COLO829 (cell line): ENCODE measurements at places on chromosomes 11 and 22.
A peak's percentile ranks its signal among the peaks of the same experiment; 100 is the strongest.

GRCh38 chr11:6397636-6398035, 7.4 kb downstream of the SMPD1 start:
- DNase-seq = no peak

- no peak for DNase-seq
Observed at GRCh38 chr11:26865703-26866102, 128.2 kb upstream of the FIBIN start.

DNA sequence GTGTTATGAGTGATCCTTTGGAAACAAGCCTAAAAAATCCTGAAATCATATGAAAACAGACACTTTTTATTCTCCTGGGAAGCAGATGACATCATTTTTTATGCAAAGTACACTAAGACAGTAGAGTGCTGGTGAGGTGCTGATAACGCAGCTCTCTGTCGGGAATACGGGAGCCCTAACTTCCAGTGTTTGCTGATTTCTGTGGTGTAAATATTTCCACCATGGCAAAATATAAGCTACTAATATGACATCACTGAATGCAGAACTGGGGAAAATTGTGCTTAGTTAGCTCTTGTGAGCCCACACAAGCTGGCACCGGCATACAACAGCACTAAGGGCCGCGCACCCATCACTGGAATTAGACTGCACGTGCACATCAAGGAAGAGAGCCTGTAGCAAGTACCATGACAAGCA, 82.6 kb downstream of the FAM76B start:
- no peak for DNase-seq

- no peak for DNase-seq
Observed at GRCh38 chr11:6312106-6312505, 8.2 kb downstream of the CAVIN3 start.

GRCh38 chr22:49392841-49393510, 434.7 kb downstream of the BRD1 start:
- DNase-seq = no peak

- DNase-seq = peak; percentile 89
Observed at GRCh38 chr22:32204856-32205722, at the start of gene RFPL2. Gene RFPL2, minus strand, starts transcription at chr22:32205073. Its CDS starts 2,622 bp downstream, at chr22:32202451.

- DNase-seq = no peak
Observed at GRCh38 chr11:64015935-64016845, 19.5 kb upstream of the FLRT1 start.

- no peak for DNase-seq
Observed at GRCh38 chr11:32830413-32830738, 649 bp downstream of the PRRG4 start.

GRCh38 chr22:46056546-46057245, 79.7 kb upstream of the WNT7B start:
- DNase-seq = no peak

- no peak for DNase-seq
Observed at GRCh38 chr11:100878474-100878873, 191.4 kb downstream of the ARHGAP42 start.

DNA sequence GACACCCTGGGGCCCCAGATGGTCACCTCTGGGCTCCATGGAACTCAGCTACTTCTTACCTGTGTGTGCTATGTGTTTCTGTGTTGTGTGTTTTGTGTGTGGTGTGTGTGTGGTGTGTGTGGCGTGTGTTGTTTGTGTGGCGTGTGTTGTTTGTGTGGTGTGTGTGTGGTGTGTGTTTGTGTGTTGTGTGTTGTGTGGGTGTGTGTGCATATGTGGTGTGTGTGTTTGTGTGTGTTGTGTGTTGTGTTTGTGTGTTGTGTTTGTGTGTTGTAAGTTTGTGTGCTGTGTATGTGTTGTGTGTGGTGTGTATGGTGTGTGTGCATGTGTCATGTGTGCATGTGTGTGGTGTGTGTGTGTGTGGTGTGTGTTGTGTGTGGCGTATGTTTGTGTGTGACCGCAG, 3.8 kb upstream of the WNT7B start:
- no peak for DNase-seq

DNA sequence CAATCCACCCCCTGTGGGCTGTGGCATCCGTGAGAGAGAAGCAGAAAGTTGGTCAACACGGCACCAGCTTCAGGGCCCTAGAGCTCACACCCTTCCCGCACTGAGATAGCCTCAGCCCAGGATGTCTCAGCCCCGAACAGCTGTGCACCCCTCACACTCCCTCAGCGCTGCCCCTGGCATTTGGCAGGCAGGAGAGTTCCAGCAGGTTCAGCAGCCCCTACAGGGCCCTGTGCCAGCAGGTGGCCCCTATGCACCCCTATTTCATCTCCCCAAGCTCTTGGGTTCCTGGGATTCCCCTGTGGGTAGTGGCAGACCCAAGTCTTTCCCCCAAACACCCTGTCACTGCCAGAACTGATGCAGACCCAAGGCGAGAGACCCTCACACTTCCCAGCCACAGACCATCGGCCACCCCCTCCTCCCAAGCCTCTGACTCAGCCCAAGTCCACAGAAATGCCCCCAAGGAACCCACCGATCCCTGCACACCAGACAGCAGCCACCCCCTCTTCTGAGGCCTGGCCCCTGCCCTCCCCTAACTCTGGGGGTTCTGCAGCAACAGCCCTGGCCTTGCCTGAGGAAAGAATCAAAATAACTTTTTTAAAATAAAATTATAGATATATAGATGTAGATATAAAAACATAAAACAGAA, 183.6 kb downstream of the IGLL1 start:
- no peak for DNase-seq

DNA sequence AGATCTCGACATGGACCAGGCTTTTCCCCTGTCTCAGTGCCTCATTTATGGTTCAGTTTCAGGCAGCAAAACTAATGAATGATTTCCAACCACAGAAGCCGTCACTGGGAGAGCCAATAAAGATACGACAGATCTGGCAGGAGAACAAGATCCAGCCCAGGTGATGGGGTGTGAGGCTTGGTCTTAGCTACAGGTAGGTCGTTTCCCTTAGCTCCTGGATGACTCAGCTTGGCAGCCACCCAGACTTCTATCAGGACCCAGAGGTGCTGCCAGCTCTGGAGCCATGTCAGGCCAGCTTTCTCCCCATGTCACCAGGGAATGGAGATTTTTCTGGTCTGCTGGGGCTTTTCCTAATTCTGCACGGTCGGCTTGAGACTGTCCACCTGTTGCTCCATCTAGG, 36.3 kb upstream of the APOBEC3A start:
- no peak for DNase-seq

DNA sequence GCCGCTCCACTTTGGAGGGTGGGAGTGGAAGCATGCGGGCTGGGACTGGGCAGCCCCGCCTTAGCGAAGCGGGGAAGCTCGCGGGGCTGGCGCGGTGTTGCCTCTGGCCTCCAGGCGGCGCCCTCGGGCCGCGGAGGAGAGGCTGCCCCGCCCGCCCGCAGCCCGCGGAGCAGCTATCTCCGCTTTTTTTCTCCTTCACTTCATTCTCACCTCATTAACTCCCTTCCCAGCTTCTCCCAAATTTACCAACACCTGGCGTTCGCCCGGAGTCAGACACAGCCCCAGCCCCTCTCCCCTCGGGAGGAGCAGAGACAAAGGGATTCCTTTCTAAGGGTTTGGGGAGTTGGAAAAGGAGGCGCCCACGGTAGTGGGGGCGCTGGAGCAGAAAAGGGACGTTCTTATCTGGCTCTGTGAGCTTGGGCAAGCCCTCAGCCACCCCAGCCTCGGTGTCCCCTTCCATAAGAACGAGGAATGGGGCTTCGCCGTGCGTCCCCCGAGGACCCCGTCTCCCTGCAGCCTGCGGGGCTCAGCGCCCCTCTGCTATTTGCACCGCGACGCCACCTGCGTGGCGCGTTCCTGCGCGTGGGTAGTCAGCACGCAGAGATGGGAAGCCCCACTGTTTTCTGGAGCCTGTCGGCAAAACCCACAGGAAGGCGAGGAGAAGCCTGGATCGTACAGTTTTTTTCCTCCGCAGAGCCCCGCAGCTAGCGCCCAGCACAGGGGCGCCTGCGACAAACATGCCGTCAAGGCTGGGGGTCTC, 1.5 kb upstream of the WNT11 start:
- peak; percentile 77 for DNase-seq

GRCh38 chr22:45922256-45922655, 54.7 kb downstream of the WNT7B start:
- DNase-seq = no peak

DNA sequence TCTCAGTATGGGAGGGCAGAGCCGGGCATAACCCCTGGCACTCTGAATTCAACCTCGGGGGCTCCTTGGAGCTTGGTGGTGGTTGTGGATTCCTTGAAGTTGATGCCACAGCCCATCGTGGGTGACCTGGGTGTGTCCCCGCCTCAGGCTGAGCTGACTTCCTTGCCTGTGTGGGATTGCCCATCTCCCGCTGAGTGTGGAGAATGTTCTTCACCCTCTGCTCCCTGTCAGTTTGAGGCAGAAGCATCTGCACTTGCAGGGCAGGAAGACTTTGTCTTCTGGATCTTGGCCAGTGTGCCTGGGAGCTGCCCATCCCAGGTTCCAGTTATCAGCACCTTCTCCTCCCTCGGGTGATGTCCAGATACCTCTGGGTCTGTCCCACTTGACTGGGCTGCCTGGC, 25.3 kb downstream of the CD82 start:
- DNase-seq = no peak

DNA sequence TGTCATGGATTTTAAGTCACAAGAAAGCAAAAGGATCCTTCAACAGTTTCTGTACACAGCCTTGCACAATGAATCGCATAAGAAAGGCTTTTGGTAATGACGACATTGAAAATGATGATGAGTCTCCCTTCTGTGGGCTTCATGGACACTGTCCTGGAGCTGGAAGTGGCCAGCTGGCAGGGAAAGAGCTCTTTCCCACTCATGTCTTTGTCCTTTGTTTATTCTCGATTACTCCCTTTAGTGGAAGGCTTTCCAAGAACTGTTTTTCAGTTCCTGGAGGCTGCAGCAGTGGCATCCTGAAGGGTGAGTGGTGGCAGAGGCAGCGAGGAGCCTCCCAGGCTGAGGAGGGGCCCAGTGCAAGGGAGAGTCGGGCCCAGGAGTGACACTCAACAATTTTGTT, 505.2 kb downstream of the NTM start:
- no peak for DNase-seq

DNA sequence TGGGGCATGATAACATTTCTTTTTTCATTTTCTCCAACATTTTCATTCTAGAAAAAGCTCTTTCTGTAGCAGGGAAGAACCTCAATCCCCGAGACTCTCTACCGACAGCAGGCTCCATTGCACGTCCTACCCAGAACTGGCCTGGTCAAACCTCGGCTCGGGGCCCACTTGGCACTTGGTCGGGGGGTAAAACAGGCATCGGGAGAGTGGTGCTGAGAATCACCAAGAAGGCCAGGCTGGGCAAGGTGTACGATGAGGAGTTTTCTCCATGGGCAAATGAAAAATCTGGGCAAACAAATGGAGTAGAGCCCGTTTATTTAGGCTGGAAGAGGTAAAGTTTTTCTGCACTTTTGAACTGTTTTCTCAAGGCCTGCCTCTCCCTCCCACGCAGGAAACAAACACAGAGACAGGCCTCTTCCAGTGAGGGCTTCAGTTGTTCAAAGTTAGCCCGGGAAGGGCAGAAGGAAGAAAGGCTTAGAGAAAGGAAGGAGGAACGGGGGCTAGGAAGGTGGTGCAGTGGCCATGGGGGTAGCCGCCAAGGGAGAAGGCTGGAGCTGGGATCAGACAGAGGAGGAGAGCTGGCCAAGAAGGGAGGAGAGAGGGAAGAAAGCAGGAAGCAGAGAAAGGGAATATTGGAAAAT, 87.6 kb downstream of the ETS1 start:
- DNase-seq = no peak

GRCh38 chr22:22550789-22551434, 8.2 kb downstream of the PRAME start:
- no peak for DNase-seq

- DNase-seq = no peak
Observed at GRCh38 chr11:77502346-77502905, 28.5 kb upstream of the PAK1 start.

- no peak for DNase-seq
Observed at GRCh38 chr11:128621601-128622501, 34.5 kb upstream of the ETS1 start.

DNA sequence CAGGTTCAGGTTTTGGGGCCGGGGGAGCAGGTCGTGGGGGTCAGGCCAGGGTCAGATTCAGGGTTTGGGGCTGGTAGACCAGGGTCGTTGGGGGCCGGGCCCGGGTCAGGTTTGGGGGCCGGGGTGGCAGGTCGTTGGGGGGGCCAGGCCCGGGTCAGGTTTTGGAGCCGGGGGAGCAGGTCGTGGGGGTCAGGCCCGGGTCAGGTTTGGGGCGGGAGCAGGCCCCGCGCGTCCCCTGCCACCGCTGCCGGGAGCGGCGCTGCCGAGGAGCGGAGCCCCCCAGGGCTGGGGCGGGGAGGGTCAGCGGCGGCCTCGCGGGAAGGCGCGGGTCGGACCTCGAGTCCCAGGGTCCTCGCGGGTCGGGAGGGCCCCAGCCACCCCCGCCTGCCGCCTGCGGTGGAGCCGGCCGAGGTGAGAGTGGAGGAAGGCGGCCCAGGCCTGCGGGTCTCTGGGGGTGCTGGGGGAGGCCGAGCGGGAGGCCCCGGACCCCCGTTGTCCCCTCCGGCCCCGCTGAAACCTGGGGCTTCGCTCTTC, 535 bp downstream of the TRABD start:
- DNase-seq = no peak

GRCh38 chr11:77173494-77173893, 45.4 kb downstream of the MYO7A start:
- no peak for DNase-seq

DNA sequence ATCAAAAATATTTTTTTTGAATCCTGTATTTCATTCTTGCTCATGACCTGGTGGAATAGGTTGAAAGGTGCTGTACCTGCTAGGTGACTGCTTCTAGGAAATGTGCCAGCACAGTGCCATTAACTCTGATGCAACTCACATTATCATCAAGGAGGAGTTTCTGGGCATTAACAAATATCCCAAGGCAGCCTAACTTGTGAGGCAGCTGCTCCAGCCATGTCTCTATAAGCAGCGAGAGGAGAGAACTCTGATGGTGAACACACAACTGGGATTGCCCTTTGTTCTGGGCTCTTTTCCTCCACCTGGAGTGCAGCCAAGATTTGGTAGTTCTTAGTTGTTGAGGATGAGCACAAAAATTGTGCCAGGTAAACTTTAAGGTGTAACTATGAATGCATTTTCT, 25.6 kb downstream of the HEPHL1 start:
- no peak for DNase-seq

DNA sequence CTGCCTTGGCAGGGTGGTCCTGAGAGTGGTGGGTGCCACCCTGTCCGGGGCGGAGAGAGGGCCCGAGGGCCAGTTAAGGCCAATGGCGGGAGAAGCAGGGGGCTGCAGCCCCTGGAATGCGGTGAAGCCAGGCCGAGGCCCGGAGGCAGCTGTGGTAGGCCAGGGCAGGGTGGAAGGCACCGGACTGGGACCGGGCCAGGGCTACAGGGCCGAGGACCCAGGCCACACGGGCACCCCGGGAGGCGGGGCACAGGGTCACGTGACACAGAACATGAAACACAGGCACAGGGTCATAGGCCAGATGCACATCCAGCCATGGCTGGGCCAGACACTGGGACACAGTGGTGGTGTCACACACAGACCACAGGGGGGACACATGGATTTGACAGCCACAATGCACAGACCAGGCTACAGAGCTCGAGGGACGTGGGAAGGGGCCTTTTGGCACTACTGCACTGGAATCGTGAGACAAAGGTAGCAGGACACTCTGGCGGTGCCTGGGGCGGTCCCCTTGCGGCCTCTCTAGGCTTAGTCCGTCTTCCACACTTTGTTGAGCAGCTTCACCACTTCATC, 2.8 kb downstream of the SLC25A1 start:
- no peak for DNase-seq
